Transverse colon (tissue), 4 donors: ENCODE measurements at places on chromosomes 6 and 20. TPM values are rescaled to one million over a fixed set of nuclear protein-coding genes. Genes with fewer than 3 reads are reported as not detected.

- no peak for DNase-seq
- no peaks in the 10 kb centered on the region for H3K36me3 ChIP-seq
- no peak overlapping the region for H3K27ac ChIP-seq
- no peak overlapping the region for H3K4me3 ChIP-seq
Measured at GRCh38 chr6:147131532-147132128, 72.6 kb upstream of the STXBP5 start.

DNA sequence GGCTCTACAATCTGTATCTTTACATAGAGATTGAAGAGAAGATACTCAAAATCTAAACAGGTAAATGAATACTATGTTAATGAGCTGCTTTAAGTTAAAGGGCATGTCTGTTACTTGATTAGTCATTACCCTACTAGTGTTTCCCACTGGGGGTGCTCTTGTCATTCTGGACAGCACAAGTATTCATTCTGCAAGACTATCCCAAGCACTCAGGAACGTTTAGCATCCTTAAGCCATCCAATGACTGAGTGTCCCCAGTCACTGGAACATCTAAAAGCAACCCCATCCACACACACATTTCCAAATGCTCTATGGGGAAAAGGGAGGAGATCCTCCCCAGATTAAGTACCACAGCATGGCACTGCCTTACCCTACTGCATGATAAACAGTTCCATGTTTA lies 25.7 kb downstream of the EZR start:
- no peaks in the 10 kb centered on the region for H3K27me3 ChIP-seq
- H3K4me3 ChIP-seq = no peak overlapping the region
- H3K4me1 ChIP-seq = peaks cover 23% of the 10 kb centered on the region
- no peak overlapping the region for H3K27ac ChIP-seq

KPNA5 gene
- 0.20 TPM for total RNA-seq

- H3K4me1 ChIP-seq = no peaks in the 10 kb centered on the region
- H3K4me3 ChIP-seq = no peak overlapping the region
Measured at GRCh38 chr6:111653434-111653833, 47.8 kb upstream of the TRAF3IP2 start.

DNA sequence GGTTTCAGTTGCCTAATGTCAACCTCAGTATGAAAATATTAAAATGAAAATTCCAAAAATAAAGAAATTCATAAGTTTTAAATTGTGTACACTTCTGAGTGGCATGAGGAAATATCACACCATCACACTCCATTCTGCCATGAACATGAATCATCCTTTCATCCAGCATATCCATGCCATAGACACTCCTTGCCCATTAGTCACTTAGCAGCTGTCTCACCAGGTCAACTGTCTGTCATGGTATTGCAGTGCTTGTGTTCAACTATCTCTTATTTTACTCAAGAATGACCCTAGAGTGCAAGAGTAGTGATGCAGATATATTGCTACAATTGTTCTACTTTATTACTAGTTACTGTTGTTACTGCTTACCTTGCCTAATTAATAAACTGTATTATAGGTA lies 712.4 kb downstream of the EPHA7 start:
- no peaks in the 10 kb centered on the region for H3K36me3 ChIP-seq
- no peaks in the 10 kb centered on the region for H3K4me1 ChIP-seq
- H3K27ac ChIP-seq = no peak overlapping the region
- no peak for DNase-seq
- no peaks in the 10 kb centered on the region for H3K27me3 ChIP-seq

DNA sequence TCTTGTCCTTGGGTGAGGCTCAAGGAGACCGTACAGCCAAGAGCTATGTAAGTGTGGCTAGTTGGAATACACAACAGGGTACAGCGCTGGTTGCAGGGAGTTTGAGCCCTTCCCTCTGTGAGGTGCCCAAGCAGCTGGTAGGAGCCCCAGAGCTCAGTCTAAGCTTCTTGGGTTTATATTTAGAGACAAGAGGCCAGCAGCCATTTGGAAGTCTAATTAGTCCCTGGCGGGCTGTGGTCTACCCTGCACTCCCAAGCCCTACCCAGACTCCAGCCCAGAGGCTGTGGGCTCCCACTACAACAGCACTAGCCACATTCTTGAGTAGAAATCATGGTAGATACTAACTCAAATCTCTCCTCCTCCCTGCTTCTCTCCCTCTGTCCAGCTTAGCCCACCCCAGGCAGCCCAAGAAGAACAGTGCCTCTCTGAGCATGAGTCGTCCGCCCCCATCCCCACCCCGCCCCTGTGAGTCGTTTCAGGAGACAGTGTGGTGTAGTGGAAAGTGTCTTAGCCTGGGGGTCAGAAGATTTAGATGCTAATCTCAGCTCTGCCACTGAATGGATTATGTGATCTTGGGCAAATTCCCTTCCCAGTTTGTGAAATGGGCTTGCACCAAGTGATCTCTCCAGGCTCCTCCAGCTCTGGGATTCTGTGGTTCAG lies 37.8 kb downstream of the EIF2S2 start:
- no peak for DNase-seq
- no peak overlapping the region for H3K4me3 ChIP-seq
- H3K27me3 ChIP-seq = no peaks in the 10 kb centered on the region
- peaks cover 4% of the 10 kb centered on the region for H3K4me1 ChIP-seq
